Renal cortical epithelial cell (primary cell): ENCODE measurements at places on chromosomes 3 and 15. TPM values are rescaled to one million over a fixed set of nuclear protein-coding genes. Genes with fewer than 3 reads are reported as not detected.

DNA sequence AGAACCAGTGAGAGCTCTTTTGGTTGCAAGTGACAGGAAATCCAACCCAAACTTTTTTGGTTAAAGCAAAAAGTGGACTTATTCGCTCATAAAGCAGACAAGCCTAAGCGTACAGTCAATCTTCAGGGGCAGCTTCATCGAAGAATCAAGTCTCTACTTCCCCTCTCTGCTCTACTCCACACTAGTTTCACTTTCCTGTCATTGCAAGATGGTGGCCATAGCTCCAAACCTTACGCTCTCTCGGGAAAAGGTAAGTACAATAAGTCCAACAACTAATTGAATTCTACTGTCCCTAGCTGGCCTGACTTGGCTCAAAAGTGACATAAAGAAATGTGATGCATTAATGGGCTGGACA, 24.9 kb upstream of the ZNF710 start:
- DNase-seq: no peak

DNA sequence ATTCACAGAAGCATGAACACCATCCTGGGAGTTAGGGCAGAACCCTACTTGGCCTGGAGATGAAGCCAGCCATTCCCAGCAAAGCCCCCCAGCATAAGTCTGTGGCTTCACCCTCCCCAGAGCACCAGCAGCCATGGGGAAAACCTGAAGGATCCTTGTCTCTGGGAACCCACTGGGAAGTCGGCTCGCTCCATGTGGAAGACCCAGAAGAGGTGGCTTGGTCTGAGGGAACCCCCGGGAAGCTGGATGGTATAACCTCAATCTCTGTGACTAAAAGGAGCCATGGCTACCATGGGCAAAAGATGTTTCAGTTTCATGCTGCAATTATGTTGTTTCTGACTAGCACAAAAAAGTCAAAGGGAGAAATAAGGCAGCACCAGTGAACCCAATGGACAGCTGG, 11.8 kb upstream of the RPUSD3 start:
- DNase-seq: no peak

GRCh38 chr3:62809369-62809768, 65.8 kb downstream of the CADPS start:
- DNase-seq: no peak

GRCh38 chr3:151491525-151491924, 30.7 kb upstream of the IGSF10 start:
- DNase-seq: no peak

Gene POLQ
- 0.45 and 3.8 TPM in 2 replicates for total RNA-seq

Gene TMC3
- not detected in 2 replicates for total RNA-seq

Gene DNAJA4
- 3.3 and 11.1 TPM in 2 replicates for total RNA-seq

Gene LRRC31
- 1.2 and 1.8 TPM in 2 replicates for total RNA-seq

Gene TUSC7
- not detected in 2 replicates for total RNA-seq
